ENCODE measurements at places on chromosomes 6 and 20. TPM values are rescaled to one million over a fixed set of nuclear protein-coding genes. Genes with fewer than 3 reads are reported as not detected.
A peak's percentile ranks its signal among the peaks of the same experiment; 100 is the strongest.

- no peak for DNase-seq
Measured at GRCh38 chr6:143882401-143882930, 18.2 kb downstream of the ZC2HC1B start.

GRCh38 chr6:67393356-67393755 is 1241.7 kb upstream of the ADGRB3 start:
- no peak for DNase-seq

- no peak for DNase-seq
Measured at GRCh38 chr20:1330075-1330830, 1.3 kb upstream of the SDCBP2 start.

DNA sequence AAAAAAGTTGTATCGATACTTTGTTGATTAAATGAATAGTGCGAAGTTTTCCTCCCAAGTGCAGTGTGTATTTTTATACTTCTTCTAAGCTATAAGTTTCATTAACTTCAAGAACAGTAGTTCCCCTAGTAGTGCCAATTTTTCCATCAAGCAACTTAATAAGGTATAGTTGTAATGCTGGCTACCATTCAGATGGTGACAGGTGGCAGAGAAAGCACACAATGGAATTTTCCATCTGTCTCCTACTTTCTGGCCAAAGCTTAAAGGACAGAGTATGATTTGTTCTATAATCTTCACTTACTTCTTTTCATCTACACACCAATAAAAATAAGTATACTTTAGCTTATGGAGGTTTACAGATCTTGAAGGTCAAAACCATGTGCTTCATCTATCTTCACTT is 431.1 kb downstream of the NKAIN2 start:
- no peak for DNase-seq

- DNase-seq, result peak; percentile 58
Measured at GRCh38 chr20:45798935-45799642, 7.3 kb downstream of the DNTTIP1 start.

GRCh38 chr6:84921891-84922290 is 157.5 kb upstream of the TBX18 start:
- DNase-seq, result no peak

DNA sequence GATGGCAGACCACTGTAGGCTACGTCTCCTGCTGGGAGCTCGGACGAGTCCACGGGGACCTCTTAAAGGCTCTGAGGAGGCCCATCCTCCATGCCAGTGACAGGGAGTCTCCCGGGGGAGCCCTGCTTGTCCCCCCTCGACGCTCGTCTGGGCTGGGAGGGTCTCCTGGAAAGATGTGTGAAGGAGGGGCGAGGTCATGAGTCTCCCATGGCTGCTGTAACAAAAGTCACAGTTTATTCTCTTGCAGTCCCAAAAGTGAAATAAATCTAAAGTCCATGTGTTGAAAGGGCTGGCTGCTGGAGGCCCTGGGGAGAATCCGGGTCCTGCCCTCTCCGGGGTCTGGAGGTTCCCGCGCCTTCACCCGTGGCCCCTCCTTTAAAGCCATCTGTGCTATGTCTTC is 67.1 kb upstream of the GATA5 start:
- no peak for DNase-seq

- no peak for DNase-seq
Measured at GRCh38 chr20:2163757-2164156, 62.1 kb downstream of the STK35 start.

- DNase-seq, result no peak
Measured at GRCh38 chr20:49614338-49615050, 46.6 kb upstream of the PTGIS start.

- DNase-seq, result no peak
Measured at GRCh38 chr6:25497383-25498040, 154.5 kb upstream of the SCGN start.

DNA sequence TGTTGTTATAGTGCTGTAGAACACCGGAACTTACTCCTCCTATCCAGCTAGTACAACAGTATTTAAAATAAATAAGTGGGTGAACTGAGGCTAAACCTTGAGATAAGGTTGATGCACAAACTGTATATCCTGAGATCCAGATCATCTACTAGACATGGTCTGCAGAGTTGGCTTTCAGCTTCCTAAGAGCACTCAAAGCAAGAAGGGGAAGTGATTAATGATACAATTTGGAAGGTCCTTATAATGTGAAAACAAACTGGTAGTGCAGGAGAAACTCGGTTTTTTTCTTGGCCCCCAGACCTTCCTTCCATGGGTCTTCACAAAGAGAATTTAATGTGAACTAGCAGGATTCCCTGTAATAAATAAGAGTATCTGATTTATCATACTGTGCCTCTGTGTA is 27.4 kb upstream of the RREB1 start:
- DNase-seq, result no peak

GRCh38 chr6:167684276-167685104 is 142.2 kb upstream of the AFDN start:
- no peak for DNase-seq

- no peak for DNase-seq
Measured at GRCh38 chr6:1901556-1901955, 291.8 kb downstream of the FOXC1 start.

DNA sequence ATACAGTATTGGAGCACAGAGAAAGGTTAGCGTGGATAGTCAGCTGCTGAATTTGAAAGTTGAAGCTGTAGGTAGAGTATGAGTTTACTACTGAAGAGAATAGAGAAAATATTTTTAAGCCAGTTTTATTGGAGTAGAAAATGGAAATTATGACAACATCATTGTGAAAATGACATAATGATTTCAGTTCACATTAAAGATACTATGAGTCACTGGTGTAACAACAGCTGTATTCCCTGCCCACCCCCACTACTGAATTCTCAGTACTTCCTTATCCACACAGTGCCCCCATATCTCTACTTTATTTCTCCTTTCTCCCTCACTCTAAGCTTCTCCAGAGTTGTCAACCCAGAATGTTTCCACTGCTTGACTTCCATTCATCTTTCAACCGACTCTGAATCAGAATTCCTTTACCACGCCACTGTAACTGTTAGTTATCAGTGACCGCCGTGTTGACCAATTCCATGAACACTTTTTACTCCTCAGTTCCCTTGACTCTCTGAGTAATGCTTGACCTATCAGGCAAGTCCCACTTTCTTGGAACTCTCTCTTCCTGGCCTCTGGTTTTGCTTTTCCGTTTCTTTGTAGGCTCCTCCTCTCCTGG is 139.6 kb downstream of the AIG1 start:
- DNase-seq, result no peak

DNA sequence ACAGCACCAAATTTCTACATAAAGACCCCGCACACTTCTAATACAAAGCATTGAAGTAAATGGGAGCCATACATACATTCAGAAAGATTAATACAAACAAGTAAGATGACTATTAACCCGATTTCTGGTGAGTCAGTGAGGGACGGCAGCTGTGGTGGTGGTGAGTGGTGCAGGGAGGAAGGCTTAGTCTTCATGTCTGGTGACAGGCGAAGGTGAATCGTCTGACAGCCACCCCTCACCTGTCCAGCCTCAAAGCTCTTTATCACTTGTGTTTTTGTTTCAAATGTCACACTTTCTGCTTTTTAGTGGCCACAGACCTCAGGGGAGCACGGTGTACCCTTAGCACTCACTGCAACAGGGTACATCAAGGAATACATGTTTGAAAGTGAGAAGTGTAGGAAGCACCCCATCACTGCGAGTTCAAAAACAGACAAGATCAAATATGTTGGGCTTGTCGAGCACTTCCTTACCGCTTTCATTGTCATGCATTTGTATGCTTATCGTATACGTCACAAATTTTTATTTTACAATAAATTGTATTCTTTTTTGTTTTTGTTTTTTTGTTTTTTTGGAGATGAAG is 63.5 kb downstream of the IRF4 start:
- DNase-seq, result no peak

- no peak for DNase-seq
Measured at GRCh38 chr6:98777762-98778161, 56.6 kb upstream of the POU3F2 start.

GRCh38 chr6:158706369-158706982 is 56.6 kb downstream of the SYTL3 start:
- peak; percentile 73 for DNase-seq

DNA sequence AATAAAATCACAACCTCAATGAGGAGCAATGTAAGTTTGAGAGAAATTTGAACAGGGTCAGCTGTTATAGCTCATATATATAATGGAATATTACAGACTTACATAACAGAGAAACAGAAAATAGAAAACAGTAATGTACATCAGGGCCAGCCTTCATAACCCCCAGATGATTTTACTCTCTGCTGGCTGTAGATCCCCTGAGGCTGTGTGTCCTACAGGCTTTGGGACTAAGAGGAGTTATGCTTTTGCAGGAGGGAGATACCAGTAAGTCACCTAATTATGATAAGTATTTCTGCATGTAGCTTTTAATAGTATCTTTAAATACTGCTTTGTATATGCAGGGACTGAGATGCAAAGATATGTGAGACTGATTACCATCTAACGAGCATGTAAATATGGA is 105.8 kb upstream of the ASCC3 start:
- no peak for DNase-seq

DNA sequence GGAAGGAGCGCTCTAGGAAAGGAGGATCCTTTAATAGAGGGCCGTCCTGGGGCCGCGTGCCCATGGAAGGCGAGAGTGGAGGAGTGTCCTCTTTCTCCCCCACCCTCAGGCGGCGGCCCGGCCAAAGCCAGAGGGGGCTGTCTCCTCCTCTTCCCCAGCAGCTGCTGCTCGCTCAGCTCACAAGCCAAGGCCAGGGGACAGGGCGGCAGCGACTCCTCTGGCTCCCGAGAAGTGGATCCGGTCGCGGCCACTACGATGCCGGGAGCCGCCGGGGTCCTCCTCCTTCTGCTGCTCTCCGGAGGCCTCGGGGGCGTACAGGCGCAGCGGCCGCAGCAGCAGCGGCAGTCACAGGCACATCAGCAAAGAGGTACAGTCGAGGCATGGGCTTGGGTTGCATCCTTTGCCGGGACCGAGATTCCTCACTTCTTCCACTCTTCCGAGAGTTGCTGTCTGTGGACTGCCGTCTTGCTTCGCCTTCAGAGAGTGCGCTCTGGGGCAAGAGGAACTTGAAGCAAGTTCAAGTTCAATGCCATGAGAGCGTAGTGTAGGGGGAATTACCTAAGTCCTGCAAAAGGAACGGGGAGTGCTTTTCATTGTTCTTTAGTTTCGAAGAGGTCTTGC is at the start of gene LAMA2:
Gene LAMA2 (plus strand): TSS at position 148 of the 621 bp plus-strand sequence. CDS start 108 bp downstream, at position 256.
- DNase-seq, result peak; percentile 4

DNA sequence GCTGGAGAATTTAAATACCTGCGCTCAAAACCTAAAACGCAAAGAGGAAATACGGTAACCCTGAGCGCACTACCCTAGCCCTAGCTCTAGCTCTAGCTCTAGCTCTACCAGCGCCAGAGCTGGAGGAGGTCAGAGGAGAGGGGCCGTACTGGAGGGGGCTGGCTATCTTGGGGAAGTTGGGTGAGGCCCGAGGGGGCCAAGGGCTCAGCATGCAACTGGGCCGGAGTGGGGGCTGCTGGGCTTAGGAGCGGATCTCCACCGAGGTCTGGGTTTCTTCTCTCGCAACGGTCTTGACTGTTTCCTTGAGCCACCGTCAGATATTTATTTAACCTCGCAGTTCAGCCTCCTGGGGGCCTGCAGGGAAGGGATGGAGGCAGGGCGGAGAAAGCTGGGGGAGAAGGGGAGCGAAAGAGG is 91.0 kb downstream of the NCR2 start:
- no peak for DNase-seq

GRCh38 chr6:35016502-35017321 is 124.4 kb downstream of the TCP11 start:
- DNase-seq, result peak; percentile 71

DNA sequence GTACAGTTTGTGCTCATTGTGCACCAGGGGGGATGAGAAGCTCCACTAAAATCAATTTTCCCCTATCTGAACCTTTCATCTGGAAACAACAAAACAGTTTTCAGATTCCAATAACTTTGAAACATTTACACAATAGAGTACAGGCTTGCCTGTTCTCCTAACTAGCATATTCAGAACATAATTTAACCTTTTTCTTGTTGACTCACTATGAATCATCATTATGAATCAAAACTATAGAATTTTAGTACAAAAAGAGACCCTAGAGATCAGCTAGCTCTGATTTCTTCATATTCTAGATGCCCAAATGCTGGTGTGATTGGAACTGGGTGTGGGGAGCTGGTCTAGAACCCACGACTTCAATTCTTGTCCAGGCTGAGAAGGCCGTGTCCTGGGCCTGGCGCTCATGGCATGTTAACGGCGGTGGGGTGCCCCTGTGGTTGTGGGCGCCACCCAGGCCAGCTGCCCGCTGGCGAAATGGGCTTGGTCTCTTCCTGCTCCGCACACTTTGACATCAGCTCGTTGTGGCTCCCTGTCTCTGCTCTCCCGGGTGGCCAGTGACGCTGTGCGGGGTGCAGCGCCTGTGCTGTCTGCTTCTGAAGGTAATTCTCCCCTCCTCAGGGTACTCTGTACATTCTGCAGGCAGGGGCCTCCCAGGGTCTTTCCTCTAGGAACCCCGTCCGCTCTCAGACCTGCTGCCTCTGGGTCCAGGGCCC is 29.9 kb upstream of the AGPAT4 start:
- no peak for DNase-seq

DNA sequence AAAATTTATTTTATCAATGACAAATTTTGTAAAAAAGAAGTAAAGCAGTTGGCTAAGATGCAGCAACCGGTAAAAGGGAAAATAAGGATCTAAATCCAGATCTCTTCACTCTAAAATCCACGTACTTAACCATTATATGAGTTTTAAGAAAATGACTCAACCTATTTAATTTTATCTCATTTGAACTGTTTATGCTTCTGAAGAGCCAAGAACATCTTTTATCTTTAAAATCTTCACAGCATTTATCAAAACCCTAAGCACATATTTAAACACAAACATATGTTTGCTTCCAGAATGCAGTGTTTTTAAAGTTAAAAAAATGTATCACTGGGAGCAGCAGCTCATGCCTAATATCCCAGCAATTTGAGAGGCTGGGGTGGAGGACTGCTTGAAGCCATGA is 339.2 kb downstream of the NKAIN2 start:
- DNase-seq, result no peak

ECT2L gene
- not detected for total RNA-seq

SLC17A3 gene
- not detected for total RNA-seq

SCRT2 gene
- 0.50 TPM for total RNA-seq

COL21A1 gene
- total RNA-seq, result 51.6 TPM

CST3 gene
- total RNA-seq, result 91.3 TPM

SAPCD1 gene
- total RNA-seq, result 9.9 TPM

OR5V1 gene
- total RNA-seq, result not detected

EGFL8 gene
- total RNA-seq, result 32.4 TPM

PDSS2 gene
- 15.8 TPM for total RNA-seq

PRPF6 gene
- 93.2 TPM for total RNA-seq

PFDN6 gene
- 83.4 TPM for total RNA-seq

THBS2 gene
- 0.13 TPM for total RNA-seq

SERINC3 gene
- 48.7 TPM for total RNA-seq

Measured in A673 (cell line).